ENCODE measurements at places on chromosomes 1 and 21. TPM values are rescaled to one million over a fixed set of nuclear protein-coding genes. Genes with fewer than 3 reads are reported as not detected.

DNA sequence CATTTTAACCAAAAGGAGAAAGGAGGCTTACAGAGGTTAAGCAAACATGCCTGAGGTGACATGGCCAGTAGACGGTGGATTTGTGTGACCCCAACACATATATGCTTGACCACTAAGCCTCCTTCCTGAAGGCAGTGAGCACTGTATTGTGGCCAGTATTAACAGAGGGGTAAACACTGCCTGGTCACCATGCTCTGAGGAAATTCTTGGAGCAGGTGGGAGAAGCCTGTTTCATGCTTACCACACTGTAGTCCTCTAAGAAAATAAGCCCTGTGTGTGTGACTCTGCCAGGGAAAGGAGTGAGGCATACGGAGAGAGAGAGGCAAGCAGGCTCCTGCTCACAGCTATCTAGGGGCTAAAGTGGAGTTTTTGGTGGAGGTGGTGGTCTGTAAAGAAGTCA lies 102.7 kb downstream of the KCND3 start:
- no peaks in the 10 kb centered on the region for H3K36me3 ChIP-seq
- no peaks in the 10 kb centered on the region for H3K4me1 ChIP-seq
- no peak overlapping the region for H3K27ac ChIP-seq
- no peak for DNase-seq

- H3K4me3 ChIP-seq: no peak overlapping the region
- no peaks in the 10 kb centered on the region for H3K36me3 ChIP-seq
- DNase-seq: no peak
- H3K4me1 ChIP-seq: no peaks in the 10 kb centered on the region
Observed at GRCh38 chr1:56715156-56715555, 70.0 kb downstream of the PRKAA2 start.

GRCh38 chr1:54371942-54372275 lies 34.3 kb downstream of the SSBP3 start:
- no peak overlapping the region for H3K4me3 ChIP-seq
- H3K36me3 ChIP-seq: no peaks in the 10 kb centered on the region
- no peak overlapping the region for H3K27ac ChIP-seq
- H3K4me1 ChIP-seq: no peaks in the 10 kb centered on the region
- no peak for DNase-seq

GRCh38 chr1:219090607-219091006 lies 83.1 kb upstream of the LYPLAL1 start:
- H3K4me1 ChIP-seq: no peaks in the 10 kb centered on the region
- DNase-seq: no peak
- no peaks in the 10 kb centered on the region for H3K27me3 ChIP-seq
- no peaks in the 10 kb centered on the region for H3K36me3 ChIP-seq

DNA sequence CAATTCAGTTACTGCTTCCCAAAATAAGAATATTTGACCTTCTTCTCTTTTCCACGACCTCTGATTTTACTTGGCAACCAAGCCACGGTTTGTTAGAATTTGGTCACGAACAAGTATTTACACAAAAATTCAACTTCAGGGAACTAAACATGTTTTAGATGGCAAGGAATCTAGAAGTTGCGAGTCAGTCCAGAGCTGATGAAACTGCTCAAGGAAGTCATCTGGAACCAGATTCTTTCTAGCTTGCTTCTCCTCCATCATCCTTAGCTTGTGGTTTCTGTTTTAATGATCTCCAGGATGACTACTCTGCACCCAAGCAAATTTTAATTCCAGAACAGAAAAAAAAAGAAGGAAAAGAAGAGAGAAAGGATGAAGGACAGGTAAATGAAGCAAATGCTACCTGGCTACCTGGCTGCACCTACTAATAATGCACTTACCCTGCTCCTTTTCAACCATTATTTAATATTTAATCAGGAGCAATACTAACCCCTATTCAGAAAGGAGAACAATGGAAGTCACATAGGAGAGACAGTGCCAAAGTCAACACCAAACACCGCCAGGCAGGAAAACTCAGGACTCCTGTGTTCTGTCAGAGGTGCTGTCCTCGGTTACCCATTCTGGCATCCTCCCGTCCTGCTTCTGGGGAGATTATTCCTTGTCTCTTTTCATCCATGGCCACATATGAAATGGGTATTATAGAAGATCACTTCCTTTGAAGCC lies 54.2 kb upstream of the RGS7 start:
- no peaks in the 10 kb centered on the region for H3K36me3 ChIP-seq
- H3K27ac ChIP-seq: no peak overlapping the region
- H3K4me1 ChIP-seq: no peaks in the 10 kb centered on the region
- H3K4me3 ChIP-seq: no peak overlapping the region
- H3K27me3 ChIP-seq: no peaks in the 10 kb centered on the region

GRCh38 chr1:224406216-224406615 lies 28.4 kb downstream of the WDR26 start:
- no peak overlapping the region for H3K27ac ChIP-seq
- H3K4me3 ChIP-seq: no peak overlapping the region
- no peak for DNase-seq
- H3K27me3 ChIP-seq: no peaks in the 10 kb centered on the region
- H3K4me1 ChIP-seq: no peaks in the 10 kb centered on the region

DNA sequence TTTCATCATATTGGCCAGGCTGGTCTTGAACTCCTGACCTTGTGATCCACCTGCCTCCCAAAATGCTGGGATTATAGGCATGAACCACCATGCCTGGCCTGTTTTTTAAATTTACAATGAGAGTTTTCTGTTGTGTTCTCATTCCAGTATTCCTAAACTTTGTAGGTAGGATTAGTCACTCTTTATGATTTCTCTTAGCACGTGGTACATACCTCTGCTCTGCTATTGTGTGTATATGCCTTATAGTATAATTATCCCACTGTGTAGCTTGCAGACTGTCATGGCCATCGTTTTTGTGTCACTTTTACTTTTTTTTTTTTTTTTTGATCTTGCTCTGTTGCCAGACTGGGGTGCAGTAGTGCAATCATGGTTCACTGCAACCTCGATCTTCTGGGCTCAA lies 14.5 kb downstream of the PATJ start:
- no peak for DNase-seq
- no peaks in the 10 kb centered on the region for H3K4me1 ChIP-seq
- no peaks in the 10 kb centered on the region for H3K36me3 ChIP-seq
- no peaks in the 10 kb centered on the region for H3K27me3 ChIP-seq
- no peak overlapping the region for H3K27ac ChIP-seq

OMA1 gene
- total RNA-seq: 22.0 TPM

ABCA4 gene
- total RNA-seq: 0.16 TPM

All from aorta (tissue), 5 donors.